AG04450 (cell line): ENCODE measurements at places on chromosomes 5 and 9. TPM values are rescaled to one million over a fixed set of nuclear protein-coding genes. Genes with fewer than 3 reads are reported as not detected.

DNA sequence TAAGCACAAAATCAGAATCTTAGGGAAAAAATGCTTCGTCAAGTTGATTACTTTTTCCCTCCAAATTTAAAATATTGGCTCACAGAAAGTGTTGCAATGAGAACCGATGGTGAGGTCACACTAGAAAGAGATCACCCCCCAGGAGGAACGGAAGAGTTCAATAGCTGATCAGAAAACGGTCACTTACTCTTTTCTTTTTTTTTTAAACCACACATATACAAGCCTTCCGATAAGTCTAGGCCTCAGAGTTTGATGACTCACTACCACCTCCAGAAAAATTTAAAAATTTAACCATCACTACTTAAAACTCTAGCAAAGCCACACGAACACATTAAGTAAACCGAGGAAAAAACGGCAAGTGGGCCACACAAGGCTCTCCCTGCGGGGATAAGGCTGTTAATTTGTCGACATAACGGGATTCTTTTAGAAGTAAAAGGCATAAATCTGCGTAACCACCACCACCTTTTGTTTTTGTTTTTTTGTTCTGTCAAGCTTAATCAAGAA is 1.2 kb downstream of the SURF4 start:
- no peak for DNase-seq

- DNase-seq: no peak
Observed at GRCh38 chr5:31481531-31482165, 50.2 kb downstream of the DROSHA start.

DNA sequence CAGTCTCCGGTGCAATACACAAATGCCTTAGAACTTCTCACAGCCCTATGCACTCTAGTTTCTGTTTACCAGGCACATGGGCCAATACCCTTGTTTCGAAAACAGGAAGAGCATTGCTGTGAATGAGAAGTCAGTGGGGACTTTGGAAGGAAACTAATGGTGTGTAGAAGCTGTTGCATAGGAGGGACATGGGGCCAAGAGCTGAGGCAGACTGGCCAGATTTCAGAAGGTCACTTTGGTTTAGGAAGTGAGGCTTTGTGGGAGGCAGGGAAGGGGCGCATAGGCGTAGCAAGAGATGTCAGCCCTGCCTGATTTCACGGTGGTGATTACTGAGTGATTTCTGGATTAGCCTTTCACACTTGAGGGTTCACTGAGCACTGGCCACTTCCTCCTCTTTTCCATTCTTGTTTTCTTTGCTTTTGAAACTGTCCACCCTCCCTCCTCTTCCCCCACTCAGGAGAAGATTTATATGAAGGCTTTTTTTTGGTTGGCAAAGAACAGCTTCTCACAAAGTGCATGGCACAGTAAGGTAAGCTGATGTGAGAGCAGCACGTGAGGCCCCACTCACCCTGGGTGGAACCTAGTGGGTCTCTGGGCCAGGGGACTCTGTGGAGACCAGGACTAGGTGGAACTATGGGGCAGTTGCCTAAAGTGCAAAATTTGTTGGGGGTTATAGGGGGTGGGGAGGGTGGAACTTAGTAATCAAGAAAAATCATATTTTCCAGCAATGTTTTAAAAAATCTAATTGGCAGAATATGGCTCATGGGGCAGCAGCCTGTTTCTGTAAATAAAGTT is 6.1 kb upstream of the TMEM252 start:
- no peak for DNase-seq

DNA sequence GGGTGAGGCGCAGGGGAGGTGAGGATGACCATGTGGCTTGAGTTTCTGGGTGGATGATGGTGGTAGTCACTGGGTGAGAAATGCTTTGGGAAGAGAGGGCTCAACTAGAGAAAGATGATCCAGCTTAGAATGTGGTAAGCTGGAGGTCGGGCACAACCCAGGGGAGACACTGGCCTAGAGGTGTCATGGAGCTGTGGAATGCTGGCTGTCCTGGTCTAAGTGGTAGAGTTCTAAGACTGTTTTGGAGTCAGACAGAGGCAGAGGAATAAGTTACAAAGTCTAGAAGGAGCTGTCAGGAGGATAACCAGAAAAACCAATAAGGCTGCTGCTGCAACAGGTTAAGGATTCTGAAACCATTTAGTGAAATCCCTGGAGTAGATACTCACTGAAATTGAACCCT is 19.2 kb upstream of the ACSL6 start:
- DNase-seq: no peak

- DNase-seq: no peak
Observed at GRCh38 chr9:81372628-81373191, 316.6 kb downstream of the TLE1 start.

Gene MIER3
- polyA plus RNA-seq: 14.0 and 19.4 TPM in 2 replicates

Gene TXNDC8
- not detected in 2 replicates for polyA plus RNA-seq
